ENCODE measurements at places on chromosomes 16 and 17. TPM values are rescaled to one million over a fixed set of nuclear protein-coding genes. Genes with fewer than 3 reads are reported as not detected.

Gene MPP2
- 3.0 TPM for total RNA-seq

Gene FBXL16
- total RNA-seq: 0.08 TPM

Gene HSF4
- total RNA-seq: 31.7 TPM

Gene FOXN1
- total RNA-seq: not detected

Gene RASL10B
- total RNA-seq: 0.98 TPM

Gene UTS2R
- not detected for total RNA-seq

Gene PABPN1L
- not detected for total RNA-seq

Gene KIFC3
- total RNA-seq: 67.9 TPM

Gene ASB16
- not detected for total RNA-seq

Gene ARHGDIG
- 2.2 TPM for total RNA-seq

Gene RAMP2
- 0.30 TPM for total RNA-seq

Gene OR2C1
- 0.08 TPM for total RNA-seq

Gene GLIS2
- 3.4 TPM for total RNA-seq

Gene CD300H
- not detected for total RNA-seq

Gene ZNF48
- total RNA-seq: 2.2 TPM

Gene ADAD2
- not detected for total RNA-seq

Gene CNTNAP1
- 26.6 TPM for total RNA-seq

Gene ZNF785
- 6.8 TPM for total RNA-seq

Gene RHBDL1
- 6.6 TPM for total RNA-seq

Gene KCNH6
- total RNA-seq: not detected

Gene RPL19
- total RNA-seq: 2,907 TPM

Gene KRTAP1-5
- total RNA-seq: not detected

Gene ITGAD
- not detected for total RNA-seq

Gene ZNF624
- total RNA-seq: 3.5 TPM

Gene EVPLL
- not detected for total RNA-seq

Gene NHERF2
- 48.6 TPM for total RNA-seq

Gene CCL23
- not detected for total RNA-seq

Gene PPP1R27
- 0.15 TPM for total RNA-seq

Gene GINS2
- total RNA-seq: 3.2 TPM

Gene TOP3A
- total RNA-seq: 12.9 TPM

Gene NT5M
- 0.83 TPM for total RNA-seq

Gene CDYL2
- 3.2 TPM for total RNA-seq

Gene KRT23
- not detected for total RNA-seq

Gene CCDC40
- total RNA-seq: 1.8 TPM

Gene DNAI2
- not detected for total RNA-seq

Gene ITGAX
- total RNA-seq: not detected

Gene ALOX12B
- not detected for total RNA-seq

Gene DYNLL2
- total RNA-seq: 24.9 TPM
